ENCODE measurements at places on chromosomes 4 and X. TPM values are rescaled to one million over a fixed set of nuclear protein-coding genes. Genes with fewer than 3 reads are reported as not detected.

The GYG2 gene
- total RNA-seq: 75.6 TPM

The CT45A5 gene
- not detected for total RNA-seq

The UCP1 gene
- not detected for total RNA-seq

The BLOC1S4 gene
- 25.1 TPM for total RNA-seq

The FABP2 gene
- total RNA-seq: not detected

The AFM gene
- total RNA-seq: not detected

The PARM1 gene
- 0.73 TPM for total RNA-seq

The REPS2 gene
- total RNA-seq: 0.58 TPM

The FAM114A1 gene
- total RNA-seq: 11.3 TPM

The PCDH10 gene
- total RNA-seq: 3.8 TPM

The CXCL6 gene
- not detected for total RNA-seq

The ARAP2 gene
- total RNA-seq: 0.93 TPM

The GPRASP1 gene
- 5.6 TPM for total RNA-seq

The MTMR8 gene
- 4.0 TPM for total RNA-seq

The ZNF182 gene
- total RNA-seq: 7.2 TPM

The CHRDL1 gene
- total RNA-seq: 14.3 TPM

The PCDH11X gene
- total RNA-seq: 1.9 TPM

The ARHGAP36 gene
- 1.8 TPM for total RNA-seq

The RTL9 gene
- total RNA-seq: 0.37 TPM

The USP51 gene
- total RNA-seq: 9.4 TPM

The IGSF1 gene
- 3.9 TPM for total RNA-seq

The PRR32 gene
- total RNA-seq: not detected

The QDPR gene
- total RNA-seq: 45.2 TPM

The PRRG1 gene
- total RNA-seq: 8.0 TPM

The CYSLTR1 gene
- total RNA-seq: not detected

The GPR119 gene
- not detected for total RNA-seq

The MAGEA2 gene
- not detected for total RNA-seq

The ADAMTS3 gene
- total RNA-seq: 2.7 TPM

The RAI2 gene
- total RNA-seq: 0.77 TPM

The NPNT gene
- not detected for total RNA-seq

The RIBC1 gene
- 1.5 TPM for total RNA-seq

The NUP54 gene
- 73.3 TPM for total RNA-seq

The TRMT2B gene
- 17.1 TPM for total RNA-seq

The ENPP6 gene
- total RNA-seq: not detected

The EMCN gene
- not detected for total RNA-seq

The TMEM255A gene
- total RNA-seq: 0.70 TPM

The PABPC4L gene
- 4.3 TPM for total RNA-seq

The UBE2A gene
- total RNA-seq: 45.4 TPM

The TBX22 gene
- total RNA-seq: 0.26 TPM

All from neural crest cell (in vitro differentiated cells).